Activated CD8-positive, alpha-beta memory T cell treated with anti-CD3 and anti-CD28 coated beads for 48 hours (primary cell): ENCODE measurements at places on chromosomes 12 and 14.

- DNase-seq = no peak
Measured at GRCh38 chr12:120228041-120228290, 27.1 kb upstream of the RPLP0 start.

DNA sequence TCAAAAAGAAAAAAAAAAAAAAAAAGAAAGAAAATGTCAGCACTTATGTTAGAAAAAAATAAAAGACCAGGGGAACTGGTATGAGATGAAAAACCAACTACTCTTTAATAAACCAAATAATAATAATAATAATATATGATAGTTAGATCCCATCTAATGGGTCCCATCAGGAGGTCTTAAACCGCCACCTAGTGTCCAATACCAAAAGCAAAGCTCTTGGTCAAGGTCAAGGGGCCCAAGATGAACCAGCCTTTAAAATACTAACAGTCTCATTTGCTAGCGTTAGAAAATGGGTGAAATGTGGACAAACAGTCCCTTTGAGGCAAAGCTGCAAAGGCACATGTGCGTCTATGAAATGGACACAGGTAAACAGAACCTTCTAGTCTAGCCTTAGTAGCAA lies 12.3 kb downstream of the BRAP start:
- DNase-seq = no peak

- DNase-seq = no peak
Measured at GRCh38 chr14:91241863-91242262, 2.6 kb downstream of the GPR68 start.

DNA sequence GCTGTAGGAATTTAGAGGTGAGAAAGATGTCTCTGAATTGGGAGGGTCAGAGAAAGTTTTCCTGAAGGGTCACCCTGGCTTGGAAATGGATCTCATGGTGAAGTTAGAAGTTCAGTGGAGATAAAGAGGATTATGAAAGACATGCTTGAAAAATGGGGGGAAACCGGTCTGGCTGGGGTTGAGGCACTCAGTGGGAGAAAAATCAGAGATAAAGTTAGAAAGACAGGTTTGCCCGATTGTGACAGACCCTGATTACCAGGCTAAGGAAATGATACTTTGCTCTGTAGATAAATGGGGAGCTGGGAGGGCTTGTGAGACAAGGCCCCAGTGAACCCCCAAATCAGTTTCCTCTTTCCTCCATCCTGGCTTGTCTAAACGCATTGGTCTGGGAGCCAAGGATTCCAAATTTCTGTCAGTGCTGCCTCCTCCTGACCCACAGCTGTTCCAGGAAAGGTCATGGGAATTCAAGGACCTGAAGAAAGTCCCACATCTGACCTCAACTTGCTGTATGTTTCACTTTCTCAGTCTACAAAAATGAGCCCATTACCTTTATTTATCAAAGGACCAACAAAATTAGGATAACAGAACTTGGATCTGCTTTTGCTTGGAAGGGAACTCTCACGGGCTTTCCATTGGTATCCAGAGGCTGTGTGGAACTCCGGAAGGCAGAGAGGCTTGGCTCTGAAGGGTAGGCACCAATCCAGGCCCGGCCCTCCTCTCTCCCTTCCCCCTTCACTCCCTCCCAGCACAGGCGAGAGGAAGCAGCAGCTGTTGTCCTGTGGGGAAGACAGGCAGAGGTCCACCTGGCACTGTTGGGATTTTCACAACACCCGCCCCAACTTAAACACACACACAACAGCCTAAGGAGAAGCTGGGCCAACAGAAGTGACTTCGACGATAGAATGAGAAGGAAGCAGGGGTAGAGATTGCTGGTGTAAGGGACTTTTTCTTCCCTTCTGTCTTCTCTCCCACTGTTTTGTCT lies 3.4 kb upstream of the RNASE7 start:
- no peak for DNase-seq

GRCh38 chr12:20489645-20490044 lies 121.3 kb downstream of the PDE3A start:
- DNase-seq = no peak

- DNase-seq = no peak
Measured at GRCh38 chr14:55834390-55834789, 254.4 kb downstream of the KTN1 start.

- no peak for DNase-seq
Measured at GRCh38 chr14:70882776-70883492, 24.3 kb upstream of the PCNX1 start.

DNA sequence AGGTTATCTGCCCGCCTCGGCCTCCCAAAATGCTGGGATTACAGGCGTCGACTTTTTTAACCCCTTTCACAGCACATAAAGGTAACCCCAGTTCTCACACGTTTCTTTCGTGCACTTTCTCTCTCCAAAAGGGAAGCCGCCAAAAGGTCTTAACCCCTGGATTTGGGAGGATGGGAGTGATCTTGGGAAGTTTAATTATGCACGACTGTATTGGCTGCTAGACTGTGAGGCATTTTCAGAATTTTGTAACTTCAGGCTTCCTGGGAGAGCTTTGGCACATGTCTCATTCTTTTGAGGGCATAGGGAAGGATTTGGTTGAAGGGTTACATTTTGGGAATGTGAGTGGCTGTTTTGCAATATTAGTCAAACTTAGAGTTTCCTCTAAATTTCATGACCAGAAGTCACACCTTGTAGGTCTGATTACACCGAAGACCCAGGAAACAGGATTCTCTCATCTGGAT lies 1.4 kb upstream of the SMARCC2 start:
- no peak for DNase-seq

- DNase-seq = no peak
Measured at GRCh38 chr14:92635031-92635430, 113.4 kb downstream of the LGMN start.

GRCh38 chr12:42704810-42705401 lies 115.4 kb upstream of the PRICKLE1 start:
- DNase-seq = no peak

GRCh38 chr12:28313631-28314030 lies 123.4 kb downstream of the CCDC91 start:
- DNase-seq = no peak

- DNase-seq = no peak
Measured at GRCh38 chr12:123388951-123389559, 5.1 kb downstream of the KMT5A start.

GRCh38 chr12:13436696-13437391 lies 240.3 kb downstream of the EMP1 start:
- no peak for DNase-seq

DNA sequence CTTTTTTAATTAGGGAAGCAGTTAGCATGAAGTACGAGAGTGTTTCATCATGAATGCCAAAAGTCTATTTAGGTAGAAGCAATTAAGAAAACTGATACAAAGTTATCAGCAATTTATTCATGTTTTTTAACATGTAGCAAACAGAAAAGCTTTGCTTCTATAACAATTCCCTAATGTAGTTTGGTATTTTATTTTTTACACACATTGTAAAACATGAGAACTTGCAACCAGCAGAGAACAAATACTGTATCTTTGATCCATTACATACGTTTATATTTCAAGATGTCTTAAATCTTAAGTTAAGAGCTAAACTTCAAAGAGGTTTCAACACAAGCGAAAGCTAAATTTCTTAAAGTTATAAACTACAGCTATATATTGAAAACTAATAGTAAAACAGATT lies 39.3 kb downstream of the MED13L start:
- DNase-seq = no peak

DNA sequence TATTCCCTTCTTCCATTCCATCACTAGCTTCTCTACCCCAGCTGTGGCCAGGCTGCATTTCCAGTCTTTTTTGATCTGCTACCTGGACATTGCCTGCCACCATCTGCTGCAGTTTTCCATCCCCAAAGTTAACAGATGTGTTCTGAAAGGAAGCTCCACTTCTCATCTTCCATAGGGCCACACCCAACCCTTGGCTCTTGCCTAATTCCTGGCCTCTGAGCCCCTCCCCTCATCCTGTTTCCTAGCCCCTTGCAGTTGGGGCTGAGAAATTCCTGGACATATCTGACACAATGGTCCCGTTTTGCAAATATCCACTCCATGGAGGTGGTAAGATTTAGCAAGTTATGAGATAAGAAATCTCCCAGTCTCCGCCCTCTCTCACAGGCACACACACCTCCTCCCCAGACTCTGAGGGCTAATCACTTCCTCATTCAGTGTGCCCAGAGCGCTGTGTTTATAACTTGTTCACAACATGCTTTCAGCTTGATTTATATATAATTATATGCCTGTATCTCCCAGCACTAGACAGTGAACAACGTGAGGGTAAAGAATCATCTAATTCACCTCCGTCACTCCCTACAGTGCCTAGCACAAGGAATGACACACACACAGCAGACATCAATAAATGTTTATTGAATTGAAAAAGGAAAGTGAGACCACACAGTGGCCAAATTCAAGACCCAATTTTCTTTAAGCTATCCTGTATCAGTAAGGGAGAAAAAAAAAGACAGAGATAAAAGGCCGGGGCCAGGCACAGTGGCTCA lies 13.4 kb downstream of the SMUG1 start:
- DNase-seq = no peak

DNA sequence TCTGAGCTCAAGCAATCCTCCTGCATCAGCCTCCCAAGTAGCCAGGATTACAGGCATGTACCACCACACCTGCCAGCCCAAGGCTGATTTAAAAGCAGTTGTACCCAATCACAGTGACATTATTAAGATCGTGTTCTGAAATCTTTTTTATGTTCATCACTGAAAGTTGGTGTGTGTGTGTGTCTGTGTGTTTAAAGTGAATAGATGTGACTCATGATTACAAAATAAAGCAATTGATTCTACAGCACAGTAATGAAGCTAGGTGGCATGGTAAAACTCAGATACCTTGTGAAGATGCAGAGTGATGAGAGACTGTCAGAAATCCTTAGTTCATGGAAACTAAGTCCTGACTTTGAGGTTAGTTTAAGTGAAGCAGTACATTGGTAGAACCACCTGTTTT lies 74.2 kb upstream of the ATP2B1 start:
- DNase-seq = no peak

DNA sequence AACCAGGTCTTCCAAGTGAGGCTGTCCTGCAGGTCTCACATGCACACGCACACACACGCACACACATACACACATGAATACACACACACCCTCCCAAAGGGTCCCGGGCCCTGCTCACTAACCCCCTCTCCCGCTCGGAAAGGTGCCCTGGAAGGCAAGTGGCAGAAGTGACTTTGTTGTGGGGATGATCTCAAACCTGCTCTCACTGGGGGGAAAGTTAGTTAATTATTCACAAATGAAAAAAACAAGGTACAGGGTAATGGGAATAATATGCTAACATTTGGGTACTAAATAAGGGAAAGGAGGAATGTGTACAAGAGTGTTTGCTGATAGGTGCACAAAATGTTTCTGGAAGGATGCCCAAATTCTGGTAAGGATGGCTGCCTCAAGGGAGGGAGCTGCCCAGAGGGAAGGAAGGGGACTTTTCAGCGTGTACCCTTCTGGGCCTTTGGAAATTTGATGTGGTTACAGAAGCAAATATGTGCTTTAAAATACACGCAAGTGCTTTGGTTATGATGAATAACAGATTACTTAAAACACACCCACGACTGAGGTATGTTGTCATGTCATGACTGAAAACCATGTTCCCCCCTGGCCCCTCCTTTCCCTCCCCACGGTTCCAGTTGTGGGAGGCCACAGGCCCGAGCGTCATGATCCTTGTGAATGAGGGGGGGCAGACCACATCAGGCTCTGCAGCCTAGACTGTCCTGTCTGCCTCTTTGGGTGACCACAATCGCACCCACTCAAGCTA lies 43.3 kb upstream of the PLEKHG6 start:
- DNase-seq = peak; percentile 49

DNA sequence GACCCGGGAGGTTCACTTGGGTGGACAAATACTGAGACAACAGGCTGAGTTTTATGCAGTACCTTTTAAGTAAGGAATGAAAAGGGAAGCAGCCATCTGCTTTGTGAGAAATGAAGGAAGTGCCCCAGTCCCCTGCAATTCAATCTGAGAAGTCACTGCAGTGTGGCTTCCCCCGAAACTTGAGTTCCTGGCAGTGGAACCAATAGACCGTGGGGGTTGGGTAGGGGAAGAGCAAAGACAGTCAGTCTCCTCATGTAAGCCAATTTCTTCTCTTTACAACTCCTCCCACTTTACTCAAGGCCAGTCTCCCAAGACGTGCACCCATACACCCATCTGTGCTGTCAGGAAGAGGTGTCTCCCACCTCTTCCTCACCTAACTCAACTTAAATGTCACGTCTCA lies 206.5 kb downstream of the BCAT1 start:
- no peak for DNase-seq

DNA sequence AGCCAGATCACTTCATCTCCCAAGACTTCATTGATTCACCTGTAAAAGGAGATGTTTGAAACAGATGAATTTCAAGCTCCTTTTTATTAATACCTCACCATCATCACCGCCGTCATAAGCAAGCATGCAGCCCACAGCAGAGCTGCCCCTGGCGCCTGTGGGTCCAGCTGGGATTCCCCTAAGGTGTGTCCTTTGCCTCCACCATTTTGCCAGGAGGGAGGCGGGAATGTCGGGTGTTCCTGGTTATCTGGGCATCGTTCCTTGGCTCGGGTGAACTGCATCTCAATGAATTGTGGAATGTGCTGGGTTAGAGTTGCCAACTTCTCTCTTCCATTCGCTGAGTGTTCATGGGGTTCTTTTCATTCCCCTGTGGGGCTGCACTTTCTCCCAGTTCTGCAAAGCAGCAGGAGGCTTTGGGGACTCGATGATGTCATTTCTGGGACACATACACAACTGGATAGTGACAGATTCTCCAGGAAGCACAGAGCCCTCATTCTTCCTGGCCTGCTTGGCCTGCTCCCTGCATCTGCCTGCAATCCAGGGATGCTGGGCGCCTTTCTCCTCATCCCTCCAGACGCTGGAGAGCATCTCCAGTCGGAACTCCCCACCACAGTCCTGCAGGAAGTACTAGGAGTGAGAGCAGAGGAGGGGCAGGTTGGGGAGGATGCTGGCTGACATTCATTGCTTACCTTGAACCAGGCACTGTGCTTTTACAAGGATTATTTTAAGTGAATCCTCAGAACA lies 10.1 kb downstream of the CCND2 start:
- no peak for DNase-seq
